Stimulated activated memory B cell treated with anti-CD40 and anti-IgM and Interleukin-4, amounts not matched to agents 10 μg/mL and 1 μg/mL and 100 μg/mL, for 72 hours (primary cell): ENCODE measurements at places on chromosomes 6 and 20.
A peak's percentile ranks its signal among the peaks of the same experiment; 100 is the strongest.

DNA sequence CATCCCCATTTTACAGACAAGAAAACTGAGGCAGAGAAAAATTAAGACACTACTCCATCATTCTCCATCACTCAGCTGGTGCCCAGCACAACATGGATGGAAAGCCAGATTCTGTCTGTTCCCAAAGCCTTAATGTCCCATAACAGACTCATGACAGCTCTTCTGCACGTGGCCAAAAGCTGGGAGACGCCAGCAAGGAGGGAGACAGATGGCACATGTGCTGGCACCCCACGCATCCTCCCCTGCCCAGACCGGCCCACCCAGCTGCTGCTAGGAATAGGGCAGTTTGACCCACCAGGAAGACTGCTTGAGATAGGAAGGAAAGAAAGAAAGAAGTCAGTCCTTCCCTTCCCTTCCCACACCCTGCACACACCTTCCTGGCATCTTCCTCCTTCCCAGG, 96.3 kb downstream of the PREX1 start:
- no peaks in the 10 kb centered on the region for H3K27me3 ChIP-seq
- ATAC-seq: no peak
- H3K4me1 ChIP-seq: peaks cover 42% of the 10 kb centered on the region
- H3K27ac ChIP-seq: peak overlapping the region; percentile 9

DNA sequence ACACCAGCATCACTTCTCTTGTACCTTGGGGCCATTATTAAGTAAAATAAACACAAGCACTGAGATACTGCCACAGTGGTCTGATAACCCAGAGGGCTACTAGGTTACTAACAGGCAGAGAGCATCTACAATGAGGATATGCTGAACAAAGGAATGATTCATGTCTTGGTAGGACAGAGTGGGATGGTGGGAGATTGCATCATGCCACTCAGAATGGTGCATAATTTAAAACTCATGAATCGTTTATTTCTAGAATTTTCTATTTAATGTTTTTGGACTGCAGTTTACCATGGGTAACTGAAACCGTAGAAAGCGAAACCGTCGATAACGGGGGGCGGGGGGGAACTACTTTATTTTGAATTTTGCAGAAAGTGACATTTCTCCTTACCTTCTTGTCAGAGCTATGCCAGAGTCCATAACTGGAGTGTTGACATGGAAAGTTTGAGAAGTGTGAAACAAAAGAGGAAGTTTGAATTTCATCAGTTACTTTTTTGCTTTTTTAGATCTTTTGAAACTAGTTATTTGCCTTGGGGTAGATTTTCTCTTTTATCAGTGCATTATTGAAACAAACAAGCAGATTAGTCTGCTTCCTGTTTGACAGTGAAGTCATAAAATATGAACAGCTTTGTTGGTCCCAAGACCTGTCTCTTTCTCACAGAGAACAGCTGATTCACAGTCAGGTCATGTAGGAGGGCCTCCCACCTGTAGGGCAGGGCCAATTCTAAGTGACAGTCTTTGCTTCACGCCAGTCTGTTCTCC, 124.9 kb downstream of the KLHL32 start:
- no peaks in the 10 kb centered on the region for H3K36me3 ChIP-seq
- peak overlapping the region; percentile 24 for H3K4me3 ChIP-seq
- H3K27ac ChIP-seq: peak overlapping the region; percentile 84
- peaks cover 25% of the 10 kb centered on the region for H3K4me1 ChIP-seq
- peak; percentile 89 for ATAC-seq
- H3K27me3 ChIP-seq: no peaks in the 10 kb centered on the region

- H3K4me3 ChIP-seq: no peak overlapping the region
- H3K4me1 ChIP-seq: peaks cover 14% of the 10 kb centered on the region
- peaks cover 68% of the 10 kb centered on the region for H3K36me3 ChIP-seq
- no peaks in the 10 kb centered on the region for H3K27me3 ChIP-seq
- H3K27ac ChIP-seq: no peak overlapping the region
- no peak for ATAC-seq
Observed at GRCh38 chr6:36907781-36908180, 22.0 kb downstream of the C6orf89 start.

DNA sequence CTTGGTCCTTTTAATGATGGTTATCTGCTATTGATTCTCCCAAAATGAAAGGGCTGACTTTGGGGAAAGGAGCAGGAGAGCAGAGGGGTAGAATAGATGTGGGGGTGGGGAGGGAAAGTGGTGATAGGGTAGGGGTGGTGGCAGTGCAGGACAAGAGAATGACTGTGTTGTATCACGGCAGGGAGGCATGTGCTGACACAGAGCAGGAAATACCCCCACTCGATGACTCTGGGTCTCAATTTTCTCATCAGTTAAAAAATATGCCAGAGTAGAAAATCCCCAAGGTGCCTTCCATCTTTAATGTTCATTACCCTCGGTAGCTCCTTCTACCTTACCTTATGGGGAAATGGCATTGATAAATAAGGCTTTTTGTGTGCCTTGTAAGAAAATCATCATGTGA, 79.0 kb upstream of the ATXN1 start:
- ATAC-seq: peak; percentile 49
- peak overlapping the region; percentile 44 for H3K27ac ChIP-seq
- peaks cover 11% of the 10 kb centered on the region for H3K27me3 ChIP-seq
- peaks cover 28% of the 10 kb centered on the region for H3K4me1 ChIP-seq
- no peak overlapping the region for H3K4me3 ChIP-seq
- no peaks in the 10 kb centered on the region for H3K36me3 ChIP-seq

DNA sequence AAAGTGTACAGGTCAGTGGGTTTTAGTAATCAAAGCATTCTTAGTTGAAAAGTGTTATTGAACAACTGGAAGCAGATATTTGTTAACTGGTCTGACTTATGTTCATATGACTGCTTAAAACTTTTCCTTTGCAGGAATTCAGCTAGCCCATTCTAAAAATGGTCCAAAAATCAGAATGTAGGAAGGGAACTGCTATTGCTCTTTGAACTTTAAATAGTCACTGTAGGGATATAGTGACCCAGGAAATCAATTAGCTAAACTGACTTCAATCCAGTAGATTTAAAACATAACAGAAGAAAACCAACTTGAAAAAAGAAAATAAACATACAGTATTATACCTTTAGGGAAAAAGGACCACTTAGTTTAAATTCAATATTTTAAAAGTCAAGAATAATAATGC, 25.5 kb downstream of the AKAP12 start:
- peaks cover 19% of the 10 kb centered on the region for H3K27me3 ChIP-seq
- no peak overlapping the region for H3K4me3 ChIP-seq
- no peak for ATAC-seq
- no peak overlapping the region for H3K27ac ChIP-seq
- no peaks in the 10 kb centered on the region for H3K36me3 ChIP-seq

DNA sequence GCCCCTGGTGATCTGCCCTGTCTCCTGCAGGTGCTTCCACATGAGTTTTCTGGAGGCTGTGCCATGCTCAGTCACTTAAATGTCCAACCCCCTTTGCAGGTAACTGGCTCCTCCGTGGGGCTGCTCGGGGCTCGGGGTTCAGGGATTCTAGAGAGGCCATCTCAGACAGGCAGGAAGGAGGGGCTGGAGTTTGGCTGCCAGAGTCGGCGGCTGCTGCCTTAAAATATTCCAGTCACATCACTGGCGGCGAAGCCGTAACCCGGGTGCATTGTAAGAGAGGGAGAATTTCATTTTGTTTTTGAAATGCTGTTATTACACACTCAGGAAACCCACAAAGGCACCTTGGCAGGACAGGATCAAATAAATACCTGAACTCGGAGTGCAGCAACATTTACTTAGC, 212.9 kb upstream of the PMEPA1 start:
- H3K27ac ChIP-seq: no peak overlapping the region
- H3K36me3 ChIP-seq: no peaks in the 10 kb centered on the region
- H3K4me3 ChIP-seq: no peak overlapping the region
- no peak for ATAC-seq
- no peaks in the 10 kb centered on the region for H3K4me1 ChIP-seq
- H3K27me3 ChIP-seq: peaks cover 15% of the 10 kb centered on the region
